ENCODE measurements at places on chromosomes 1 and 21. TPM values are rescaled to one million over a fixed set of nuclear protein-coding genes. Genes with fewer than 3 reads are reported as not detected.

LRRC7 gene
- 5.8 TPM for polyA plus RNA-seq

FCRL2 gene
- not detected for polyA plus RNA-seq

DNA sequence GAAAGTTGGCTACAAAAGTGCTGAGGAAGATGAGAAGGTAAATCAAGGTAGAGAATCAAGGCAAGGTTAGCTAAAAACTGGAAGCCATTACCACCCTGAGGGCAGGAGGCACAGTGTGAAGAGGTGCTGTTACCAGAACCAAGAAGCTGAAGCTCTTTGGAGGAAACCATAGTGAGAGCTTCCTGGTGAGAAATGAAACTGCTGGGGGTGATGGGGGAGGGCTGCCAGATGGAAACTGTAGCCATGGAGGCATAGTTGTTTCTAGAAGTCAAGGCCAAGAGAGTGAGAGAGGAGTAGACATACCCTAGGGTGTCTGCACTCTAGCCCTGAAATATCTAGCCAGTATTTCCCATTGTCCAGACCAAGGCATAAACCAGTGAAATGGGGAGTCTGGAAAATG is 28.7 kb downstream of the IFI44 start:
- no peak for DNase-seq

DNA sequence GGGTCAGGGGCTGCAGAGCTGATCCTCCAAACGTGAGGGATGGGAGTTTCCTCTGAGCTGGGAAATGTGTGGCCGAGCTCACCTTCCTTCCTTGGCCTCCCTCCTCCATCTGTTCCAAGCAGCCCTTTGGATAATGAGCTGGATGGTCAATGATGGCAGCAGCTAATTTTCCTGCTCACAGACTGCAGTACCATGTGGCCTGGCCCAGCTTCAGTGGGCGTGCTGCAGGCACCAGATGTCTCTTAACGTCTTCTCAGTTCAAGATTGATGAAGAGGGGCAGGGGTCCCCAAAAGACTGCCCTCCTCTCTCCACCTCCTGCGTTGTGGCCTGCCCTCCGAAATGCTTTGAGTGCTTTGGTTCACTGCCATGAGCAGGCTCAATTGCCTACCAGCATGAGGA is 86.0 kb downstream of the UBIAD1 start:
- DNase-seq = no peak

- no peak for DNase-seq
These were observed 9.6 kb downstream of the DAP3 start for GRCh38 chr1:155698382-155699038.

LRIF1 gene
- polyA plus RNA-seq = 17.7 TPM

GRCh38 chr1:229124520-229125124 is 146.3 kb upstream of the RAB4A start:
- no peak for DNase-seq

DNA sequence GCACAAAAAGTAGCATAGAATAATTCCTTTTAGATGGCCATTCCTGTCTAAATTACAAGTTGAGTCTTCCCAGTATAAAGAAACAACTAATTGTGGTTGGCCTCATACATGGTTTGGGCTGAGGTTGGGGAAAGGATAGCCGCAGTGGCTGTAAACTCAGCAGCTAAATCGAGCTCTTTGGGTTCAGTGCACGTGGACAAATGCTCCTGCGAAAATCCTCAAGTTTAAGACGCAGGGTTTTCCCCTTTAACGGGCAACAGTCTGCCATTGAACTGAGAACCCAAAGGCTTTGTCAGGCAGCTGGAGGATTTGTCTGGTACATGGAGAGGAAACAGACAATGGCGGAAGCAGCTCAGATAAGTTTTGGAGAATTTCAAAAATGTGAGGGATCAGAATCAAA is 331.9 kb downstream of the TGFB2 start:
- DNase-seq = no peak

DNA sequence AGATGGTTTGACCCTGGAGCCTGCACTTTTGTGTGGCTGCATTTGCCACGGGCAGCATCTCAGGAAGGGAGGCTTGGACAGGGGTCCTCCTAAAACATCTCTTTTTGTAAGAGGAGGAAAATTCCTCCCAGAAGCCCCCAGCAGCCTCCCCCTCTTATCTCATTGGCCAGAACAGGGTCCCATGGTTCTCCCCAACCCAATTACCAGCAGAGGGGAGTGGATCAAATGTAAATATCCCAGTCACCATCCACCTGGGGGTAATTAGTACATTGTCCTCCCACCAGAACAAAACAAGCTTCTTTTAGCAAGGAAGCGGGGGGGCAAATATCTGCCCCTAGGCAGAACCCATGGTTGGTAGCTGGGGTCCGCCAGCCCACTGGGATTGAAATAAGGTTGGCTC is 44.7 kb upstream of the TENT5B start:
- no peak for DNase-seq

GRCh38 chr1:50747394-50747793 is 212.7 kb downstream of the FAF1 start:
- no peak for DNase-seq

DMBX1 gene
- polyA plus RNA-seq = 0.09 TPM

DNA sequence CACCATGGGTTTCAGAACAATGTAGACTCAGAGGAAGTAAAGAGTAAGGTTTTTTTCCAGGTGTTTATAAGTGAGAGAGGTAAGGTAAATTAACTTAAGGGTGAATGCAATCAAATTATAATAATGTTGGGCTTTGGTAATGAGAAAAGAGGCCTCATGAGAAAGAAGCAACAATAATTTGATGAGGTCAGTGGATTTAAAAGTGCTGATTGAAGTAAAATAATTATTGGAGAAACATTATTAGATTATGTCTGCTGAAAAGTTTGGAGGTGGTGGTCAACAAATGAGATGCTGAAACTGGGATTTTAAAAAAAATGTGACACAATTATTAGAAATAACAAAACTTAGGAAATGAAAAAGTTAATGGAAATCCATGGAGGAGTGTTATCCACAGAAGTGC is 187.4 kb upstream of the BRINP3 start:
- no peak for DNase-seq

DNA sequence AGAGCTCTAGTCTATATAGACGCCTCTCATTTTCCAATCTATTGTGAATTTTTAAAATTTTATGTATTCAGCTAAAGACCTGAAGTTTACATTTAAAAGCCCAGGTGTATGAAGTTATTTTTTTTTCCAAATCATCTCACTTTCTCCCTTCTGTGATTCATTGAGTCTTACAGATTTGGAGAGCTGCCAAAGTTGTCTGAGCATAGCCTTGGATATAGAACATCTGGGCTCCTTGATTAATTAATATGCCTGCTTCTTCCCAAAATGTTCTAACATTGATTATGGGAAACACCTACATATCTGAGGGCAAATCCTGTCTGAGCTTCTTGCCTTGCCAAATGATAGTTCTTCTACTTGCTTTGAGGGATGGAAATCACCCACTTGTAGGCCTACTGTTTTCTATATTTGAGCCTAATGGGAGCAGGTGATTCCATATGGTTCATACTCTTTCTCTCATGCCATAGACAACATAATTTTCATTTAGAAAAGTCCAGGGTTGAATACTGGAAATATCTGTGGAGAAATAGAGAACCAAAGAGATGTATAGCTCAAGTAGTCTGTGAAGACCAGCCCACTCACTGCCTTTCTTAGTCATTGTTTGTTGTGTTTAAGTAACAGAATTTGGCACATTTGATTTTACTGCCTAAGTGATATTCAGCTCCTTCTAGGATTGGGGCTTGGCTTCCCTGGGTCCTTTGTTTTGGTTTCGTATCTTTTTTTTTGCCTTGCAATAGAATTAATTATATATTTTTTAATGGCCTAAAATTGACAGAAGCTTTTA is 46.2 kb downstream of the MACF1 start:
- no peak for DNase-seq

GRCh38 chr1:6599141-6599975 is 3.3 kb downstream of the KLHL21 start:
- DNase-seq = no peak

FCRL1 gene
- 0.27 TPM for polyA plus RNA-seq

DNA sequence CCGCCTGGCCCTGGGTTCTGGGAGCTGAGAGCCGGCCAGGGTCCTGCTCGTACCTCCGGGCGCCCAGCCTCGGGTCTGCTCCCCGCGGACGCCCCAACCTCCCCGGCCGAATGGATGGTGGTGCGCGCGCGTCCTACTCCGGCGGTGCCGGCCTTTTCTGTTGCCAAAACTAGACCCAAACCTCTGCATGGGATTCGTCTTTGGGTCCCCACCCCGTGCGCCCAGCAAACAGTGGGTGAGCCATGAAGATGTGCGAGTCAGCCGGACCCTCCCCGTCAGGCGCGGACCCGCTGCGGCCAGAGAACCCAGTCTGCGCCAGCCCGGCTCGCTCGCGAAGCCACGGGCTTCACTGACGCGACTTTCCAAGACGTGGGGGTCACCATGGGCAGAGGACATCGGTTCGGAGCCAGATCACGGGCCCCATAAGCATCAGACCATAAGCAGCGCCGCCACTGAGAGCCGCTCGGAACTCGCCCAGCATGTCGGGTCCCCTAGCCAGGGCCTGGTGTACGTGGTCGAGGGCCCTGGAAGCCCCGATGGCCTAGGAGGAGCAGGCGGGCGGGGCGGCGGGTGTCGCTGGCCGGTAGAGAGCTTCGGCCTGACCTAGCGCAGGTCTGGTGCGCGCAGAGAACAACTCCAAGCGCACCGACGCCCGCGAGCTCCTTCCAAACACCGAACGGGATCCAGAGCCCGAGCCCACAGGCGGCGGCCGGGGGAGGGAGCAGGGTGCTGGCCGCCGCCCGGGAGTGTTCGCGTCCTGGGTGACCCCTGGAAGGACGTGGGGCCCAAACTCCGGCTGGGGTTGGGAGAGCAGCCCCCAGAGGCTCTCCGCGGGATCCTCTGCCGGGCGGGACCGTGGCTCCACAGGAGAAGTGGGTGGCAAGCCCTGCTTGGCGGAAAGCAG is 1.0 kb upstream of the TP73 start:
- no peak for DNase-seq

DNA sequence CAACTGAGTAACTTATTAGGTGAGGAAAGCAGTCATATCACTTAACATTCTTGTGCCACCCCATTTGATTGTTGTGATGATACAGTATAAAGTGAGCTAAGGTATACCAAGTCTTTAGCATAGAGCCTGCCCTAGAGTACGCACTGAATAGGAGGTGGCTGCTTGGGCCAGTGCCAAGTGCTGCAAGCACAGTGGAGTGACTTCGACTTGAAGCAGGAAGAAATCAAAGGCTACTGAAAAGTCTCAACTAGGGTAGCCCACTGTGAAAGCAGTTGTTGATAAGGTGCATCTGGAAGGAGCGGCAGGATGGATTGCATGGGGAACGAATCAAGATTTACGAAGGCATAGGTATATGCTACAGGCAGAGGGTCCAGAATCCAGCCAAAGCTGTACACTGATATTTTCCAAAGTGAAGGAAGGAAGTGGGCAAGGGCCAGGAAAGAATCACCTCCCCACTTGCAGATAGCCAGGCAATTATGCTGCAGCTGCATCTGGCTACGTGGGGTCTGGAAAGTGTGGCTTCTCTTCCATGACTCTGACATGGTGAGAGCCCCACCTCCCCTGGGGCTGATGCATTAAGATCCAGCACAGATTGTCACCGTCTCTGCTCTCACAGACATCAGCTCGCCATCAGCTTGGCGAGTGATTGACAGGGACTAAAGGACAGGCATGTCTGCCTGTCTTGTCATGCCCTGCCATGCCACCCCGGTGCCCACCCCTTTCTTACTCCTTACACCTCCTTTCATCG is 287.0 kb upstream of the PLXNA2 start:
- DNase-seq = no peak

- DNase-seq = no peak
These were observed 11.8 kb upstream of the BMP8B start for GRCh38 chr1:39800471-39800835.

DNA sequence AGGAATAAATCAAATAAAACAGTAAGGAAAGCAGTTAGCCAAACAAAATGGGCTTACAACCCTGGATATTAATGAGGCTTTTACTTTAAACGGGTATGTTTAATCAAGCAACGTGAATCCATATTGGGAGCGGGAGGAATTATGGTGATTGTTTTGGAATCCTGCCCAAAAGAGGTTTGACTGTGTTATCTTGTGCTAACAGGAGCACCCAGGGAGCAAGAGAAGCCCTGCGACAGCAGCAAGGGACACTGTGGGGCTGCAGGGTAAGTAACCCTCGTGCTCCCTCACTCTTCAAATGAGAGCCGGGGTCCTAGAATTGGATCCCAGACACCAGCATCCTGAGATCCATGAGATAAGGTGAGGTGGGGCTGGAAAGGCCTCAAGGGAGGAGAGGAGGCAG is 72.6 kb upstream of the PGBD5 start:
- DNase-seq = no peak

KDF1 gene
- polyA plus RNA-seq = 8.8 TPM

DNA sequence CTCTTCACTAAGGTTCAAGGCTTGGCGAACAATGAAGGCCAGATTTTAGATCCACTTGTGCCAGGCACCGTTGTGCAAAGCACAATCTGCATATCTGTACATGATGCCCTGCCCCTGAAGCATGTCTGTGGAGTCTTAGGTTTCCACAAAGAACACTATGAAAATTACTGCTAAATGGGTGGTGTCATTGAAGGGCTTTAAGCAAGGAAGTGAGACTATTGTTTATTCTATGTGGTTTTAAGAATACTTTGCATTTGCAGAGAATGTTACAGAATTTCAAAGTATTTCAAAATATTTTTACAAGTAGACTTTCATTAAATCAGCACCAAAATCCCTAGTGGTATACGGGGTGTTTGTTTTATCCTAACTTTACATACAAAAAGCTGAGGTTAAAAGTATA is 8.8 kb downstream of the TSEN15 start:
- DNase-seq = no peak
